HCT116 (cell line): ENCODE measurements at places on chromosomes 2 and 18.

GRCh38 chr2:239298116-239298804, 102.6 kb downstream of the HDAC4 start:
- DNase-seq: no peak

DNA sequence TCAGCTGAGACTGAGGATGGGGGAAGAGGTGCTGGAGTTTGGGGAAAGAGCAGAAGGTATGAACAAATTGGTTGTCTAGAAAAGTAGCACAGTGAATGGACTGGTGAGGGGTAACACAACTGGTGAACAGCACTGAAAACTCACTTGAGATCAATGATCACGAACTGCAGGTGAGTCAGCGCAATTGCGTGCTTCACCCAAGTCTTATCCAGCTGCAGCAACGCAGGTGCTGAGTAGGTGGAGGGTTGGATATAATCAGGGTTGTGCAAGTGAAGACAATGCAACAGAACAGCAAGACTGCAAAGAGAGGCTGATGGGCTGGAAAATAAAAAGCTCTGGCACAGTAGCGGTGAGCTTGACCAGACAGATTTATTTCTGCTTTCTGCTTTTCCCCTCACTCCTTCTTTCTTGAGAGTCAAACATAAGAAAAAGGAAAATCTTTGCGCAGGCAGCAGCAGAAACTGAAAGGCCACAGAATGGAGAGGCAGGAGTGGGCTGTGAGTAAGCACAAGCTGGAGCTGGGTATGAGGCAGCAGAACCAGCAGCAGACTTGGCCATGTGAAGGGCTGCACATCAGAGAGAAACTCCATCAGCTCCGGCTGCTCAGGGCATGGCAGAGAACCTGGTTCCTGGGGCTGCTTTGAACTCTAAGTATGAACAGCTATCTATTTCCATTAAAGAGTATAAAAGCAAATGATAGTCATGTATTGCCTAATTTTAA, 99.4 kb upstream of the ARL5A start:
- DNase-seq: no peak

DNA sequence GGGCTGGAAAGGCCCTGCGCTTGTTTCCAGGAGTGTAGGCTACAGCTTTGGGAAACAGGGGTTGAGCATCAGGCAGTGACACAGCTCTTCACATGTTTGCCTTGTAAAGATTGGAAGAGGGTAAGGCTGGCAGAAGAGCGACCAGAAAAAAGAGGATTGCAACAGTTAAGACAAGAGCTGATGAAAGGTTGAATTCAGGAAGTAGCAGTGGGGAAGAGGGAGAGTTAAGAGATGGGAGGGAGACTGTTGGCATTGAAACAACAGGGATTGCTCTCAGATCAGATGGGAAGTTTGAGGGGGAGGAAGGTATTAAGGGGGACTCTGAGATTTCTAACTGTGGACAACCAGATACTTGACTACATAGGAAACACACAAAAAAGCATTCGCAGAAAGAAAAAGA, 96.9 kb downstream of the CTAGE1 start:
- DNase-seq: no peak

DNA sequence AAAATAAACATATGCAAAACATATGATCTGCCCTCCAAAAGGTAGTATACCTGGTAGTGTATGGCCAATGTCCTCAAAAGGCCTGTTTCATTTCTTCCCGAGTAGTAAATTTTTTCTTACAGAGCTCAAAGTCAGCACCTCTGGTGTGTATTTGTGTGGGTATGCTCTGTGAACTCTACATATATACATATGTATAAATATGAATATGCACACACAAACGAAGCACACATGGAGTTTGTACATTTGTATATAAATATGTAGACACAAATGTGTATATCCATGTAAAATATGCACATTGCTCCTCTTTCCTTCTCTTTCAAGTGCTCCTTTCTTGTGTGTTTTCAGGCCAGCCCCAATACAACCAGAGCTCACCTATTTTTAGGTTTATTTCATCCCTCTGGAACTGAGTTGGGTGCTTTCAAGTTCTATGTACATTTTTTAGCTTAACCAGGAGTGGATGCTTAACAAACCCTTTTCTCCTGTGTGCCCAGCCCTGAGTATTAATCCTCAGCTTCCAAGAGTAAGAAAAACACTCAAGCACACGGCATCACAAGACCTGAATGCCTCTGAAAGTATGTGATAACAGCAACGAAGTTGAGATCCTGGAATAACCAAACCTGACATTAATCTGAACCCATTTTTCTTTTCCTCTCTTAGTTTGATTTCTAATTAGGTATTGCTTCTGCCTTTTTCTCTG, 12.2 kb upstream of the GALNT5 start:
- DNase-seq: no peak
